ENCODE measurements at places on chromosomes 16 and 17.

DNA sequence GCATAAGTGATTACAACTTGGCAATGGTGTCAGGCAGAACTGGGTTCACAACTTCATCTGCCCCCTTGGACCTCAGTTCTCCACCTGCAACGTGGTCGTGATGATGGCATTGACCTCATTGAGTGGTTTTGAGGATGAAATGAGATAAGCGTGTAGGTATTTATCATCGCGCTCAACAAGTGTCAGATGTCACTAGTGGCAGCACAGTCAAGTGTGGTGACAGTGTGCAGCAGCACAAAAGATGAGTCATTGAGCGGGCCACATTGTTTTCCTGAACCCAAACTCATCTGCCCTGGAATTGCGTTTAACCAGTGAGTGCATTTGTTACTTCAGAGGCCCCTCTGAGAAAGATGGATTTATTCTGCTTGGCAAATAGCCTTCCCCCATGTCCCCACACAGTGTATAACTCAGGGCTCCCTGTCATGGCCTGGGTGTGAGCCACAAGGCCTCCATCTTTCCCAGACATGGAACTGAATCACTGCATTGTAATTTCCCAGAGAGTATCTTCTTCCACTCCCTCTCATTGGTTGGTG lies 20.9 kb downstream of the IRX3 start:
- DNase-seq: no peak

- no peak for DNase-seq
Measured at GRCh38 chr17:58840820-58841612, 85.4 kb downstream of the PPM1E start.

- no peak for DNase-seq
Measured at GRCh38 chr16:67884-68789, 4.3 kb downstream of the RHBDF1 start.

GRCh38 chr16:65534121-65534528 lies 412.3 kb upstream of the CDH11 start:
- no peak for DNase-seq

GRCh38 chr17:11485336-11486100 lies 112.8 kb upstream of the DNAH9 start:
- DNase-seq: no peak

GRCh38 chr16:23523321-23523720 lies 13.0 kb upstream of the GGA2 start:
- DNase-seq: no peak

DNA sequence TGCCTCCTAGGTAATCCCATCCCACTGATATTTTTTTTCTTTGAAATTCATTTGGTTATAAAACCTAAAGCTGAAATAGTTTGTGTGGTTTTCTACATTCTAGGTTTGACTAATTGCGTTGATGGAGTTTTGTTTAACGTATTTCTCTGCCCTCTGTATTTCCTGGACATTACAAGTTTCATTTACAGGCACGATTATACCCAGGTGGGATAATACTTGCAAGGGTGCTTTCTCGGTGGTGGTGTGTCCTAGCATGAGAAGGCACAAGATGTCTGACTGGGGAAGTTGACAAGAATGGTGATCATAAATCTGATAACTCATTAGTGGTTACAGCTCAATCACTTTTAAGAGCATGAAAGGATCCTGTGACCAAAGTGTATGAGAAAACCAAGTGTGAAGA lies 45.0 kb downstream of the DYNLRB2 start:
- DNase-seq: no peak

- DNase-seq: no peak
Measured at GRCh38 chr16:59392911-59393310, 658.8 kb upstream of the GOT2 start.

GRCh38 chr17:8746501-8747236 lies 2.0 kb upstream of the CCDC42 start:
- DNase-seq: no peak

GRCh38 chr16:66382171-66382965 lies 15.9 kb downstream of the CDH5 start:
- DNase-seq: no peak
